Fibroblast of skin of right quadriceps (primary cell): ENCODE measurements at places on chromosomes 3 and 15.

DNA sequence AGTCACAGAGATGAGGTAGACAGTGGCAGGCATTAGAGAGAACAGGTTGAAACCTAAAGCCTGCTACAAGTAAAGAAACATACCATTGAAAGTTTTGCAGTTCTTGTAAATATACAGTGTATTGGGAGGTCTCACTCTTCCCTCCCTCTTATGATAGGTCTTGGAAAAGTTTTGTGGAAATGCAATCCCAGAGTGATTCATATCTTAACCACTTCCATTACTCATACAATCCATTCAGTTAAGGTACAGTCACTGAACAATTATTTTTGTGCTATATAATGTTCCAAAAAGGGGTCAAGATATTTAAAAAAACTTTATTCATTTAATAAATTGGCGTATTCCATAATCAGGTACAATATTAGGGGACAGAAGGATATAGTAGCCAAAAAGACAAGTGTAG is 737.7 kb upstream of the ALCAM start:
- DNase-seq, result peak; percentile 86

DNA sequence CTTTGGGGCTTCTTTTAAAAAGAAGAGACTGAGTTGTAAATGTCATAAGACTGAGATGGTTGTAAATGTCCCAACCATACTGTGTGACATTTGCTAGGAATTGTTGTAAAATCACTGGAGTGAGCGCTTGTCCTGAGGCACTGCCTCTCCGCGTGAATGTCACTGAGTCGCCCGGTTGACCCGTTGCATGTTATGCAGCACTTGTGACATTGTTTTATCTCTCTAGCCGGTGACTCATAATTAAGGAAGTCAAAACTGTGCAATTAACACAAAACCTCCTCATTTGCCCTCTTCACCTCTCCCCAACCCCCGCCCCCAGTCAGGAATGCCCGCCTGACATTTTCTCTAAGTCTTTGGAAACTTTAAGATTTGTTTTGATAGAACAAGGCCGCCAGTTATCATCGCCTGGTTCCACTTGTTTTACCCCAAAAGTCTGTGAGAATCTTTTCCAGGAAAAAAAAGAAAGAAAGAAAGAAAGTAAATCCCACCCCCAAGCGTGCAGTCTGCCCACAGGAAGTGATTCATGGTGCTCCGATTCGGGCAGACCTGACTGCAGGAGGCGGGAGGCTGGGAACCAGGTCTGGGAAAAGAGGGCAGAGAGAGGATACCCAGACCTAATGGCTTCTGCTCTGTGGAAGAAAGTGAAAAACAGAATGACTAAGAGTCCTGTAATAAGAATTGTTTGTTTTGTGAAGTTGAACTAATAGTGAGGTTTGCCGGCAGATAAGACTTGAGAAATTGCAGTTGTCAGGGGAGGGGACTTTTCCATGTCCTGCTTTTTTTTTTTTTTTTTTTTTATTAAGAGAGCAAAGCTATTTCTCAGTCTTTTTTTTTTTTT is 84.8 kb downstream of the SMAD3 start:
- peak; percentile 99 for DNase-seq

DNA sequence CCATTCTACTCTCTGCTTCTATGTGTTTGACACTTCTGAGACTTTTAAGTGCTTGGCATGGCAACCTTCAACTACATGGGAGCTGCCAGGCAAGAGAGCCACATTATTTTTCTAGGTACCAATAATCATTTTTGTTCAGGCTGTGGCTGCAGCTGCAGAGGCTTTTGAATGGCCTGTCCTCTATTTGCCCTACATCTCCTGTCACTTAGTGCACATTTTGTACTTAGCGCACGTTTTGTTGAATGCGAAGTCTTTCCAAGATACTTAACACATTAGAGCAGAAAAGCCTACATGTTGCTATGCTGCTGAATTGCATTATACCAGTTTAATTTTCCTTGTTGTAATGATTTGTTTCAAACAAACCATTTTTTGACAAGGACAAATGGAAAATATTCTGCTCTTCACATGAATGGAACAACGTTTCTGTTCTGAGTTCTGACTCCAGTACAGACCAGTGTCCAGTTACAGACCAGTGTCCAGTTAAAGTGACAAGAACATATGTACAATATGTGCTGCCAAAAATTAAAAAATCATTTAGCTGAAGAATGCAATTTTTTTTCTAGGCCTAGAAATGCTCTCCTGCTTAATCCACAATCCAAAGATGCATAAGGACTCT is 113.9 kb downstream of the ABI3BP start:
- no peak for DNase-seq

GRCh38 chr3:190019844-190020243 is 100.9 kb downstream of the P3H2 start:
- no peak for DNase-seq

DNA sequence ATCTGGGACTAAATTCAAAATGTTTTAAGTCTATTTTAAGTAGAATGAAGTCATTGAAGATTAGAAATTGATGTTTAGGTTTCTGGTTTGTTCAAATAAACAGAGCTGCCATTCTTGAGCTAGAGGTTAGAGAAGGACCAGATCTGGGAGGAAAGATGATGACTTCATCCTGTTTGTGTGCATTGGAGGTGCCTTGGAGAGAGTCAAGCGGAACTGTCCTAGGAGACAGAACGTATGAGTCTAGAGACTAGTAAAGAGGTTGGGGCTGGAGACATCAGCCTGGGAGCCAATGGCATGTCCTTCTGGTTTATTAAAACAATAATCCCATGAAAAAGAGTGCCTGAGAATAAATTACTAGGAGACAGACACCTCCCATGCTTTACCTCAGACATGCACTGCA is 303.4 kb downstream of the KBTBD8 start:
- DNase-seq, result no peak

- no peak for DNase-seq
These were observed 4.4 kb downstream of the TNK2 start for GRCh38 chr3:195903950-195904290.

- no peak for DNase-seq
These were observed 6.5 kb upstream of the TGM5 start for GRCh38 chr15:43273243-43273642.

GRCh38 chr3:13145131-13145825 is 72.0 kb upstream of the IQSEC1 start:
- no peak for DNase-seq

- DNase-seq, result no peak
These were observed 27.5 kb downstream of the CRYGS start for GRCh38 chr3:186516646-186517045.

GRCh38 chr3:24476871-24477656 is 17.6 kb downstream of the THRB start:
- DNase-seq, result peak; percentile 63
